ENCODE measurements at places on chromosomes 1 and 21.

DNA sequence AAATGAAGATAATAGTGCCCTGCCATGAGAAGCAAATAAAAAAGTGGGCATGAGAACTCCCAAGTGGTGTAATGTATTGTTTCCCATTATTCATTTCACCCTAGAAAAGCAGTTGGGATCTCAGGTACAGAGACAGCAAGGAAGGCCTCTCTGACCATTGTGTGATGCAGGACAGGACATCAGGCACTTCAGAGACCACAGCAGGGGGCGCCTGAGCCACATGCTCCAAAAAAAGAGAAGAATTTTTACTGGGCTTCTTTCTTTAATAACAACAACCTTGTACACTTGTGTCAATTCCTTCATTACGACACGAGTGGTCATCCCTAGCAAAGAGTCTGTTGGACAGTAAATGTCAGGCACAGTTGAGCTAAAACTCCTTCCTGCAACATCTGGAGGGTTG lies 533.3 kb downstream of the OMA1 start:
- no peak for DNase-seq

GRCh38 chr1:113975211-113975895 lies 3.9 kb upstream of the OLFML3 start:
- DNase-seq = peak; percentile 37

DNA sequence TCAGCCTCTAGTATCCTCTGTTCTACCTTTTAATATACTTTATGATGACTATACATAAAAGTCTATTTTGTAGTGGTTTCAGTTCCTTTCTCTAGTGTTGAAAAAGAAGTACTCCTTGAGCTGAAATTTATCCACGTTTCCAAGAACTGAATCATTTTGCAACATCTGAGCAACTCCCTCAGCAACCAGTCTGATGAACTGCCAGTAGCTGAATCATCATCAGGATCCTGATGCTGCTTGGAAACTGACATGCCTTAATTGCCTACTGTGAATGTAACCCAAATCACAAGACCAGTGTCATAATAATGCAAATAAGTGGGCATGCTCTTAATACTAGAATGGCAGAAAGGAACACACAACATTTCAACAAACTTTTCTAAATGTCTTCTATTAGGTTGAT lies 103.3 kb downstream of the CYYR1 start:
- peak; percentile 81 for DNase-seq

GRCh38 chr1:63665824-63666223 lies 72.6 kb downstream of the PGM1 start:
- no peak for DNase-seq

GRCh38 chr1:67540733-67541125 lies 110.5 kb upstream of the SERBP1 start:
- DNase-seq = no peak

DNA sequence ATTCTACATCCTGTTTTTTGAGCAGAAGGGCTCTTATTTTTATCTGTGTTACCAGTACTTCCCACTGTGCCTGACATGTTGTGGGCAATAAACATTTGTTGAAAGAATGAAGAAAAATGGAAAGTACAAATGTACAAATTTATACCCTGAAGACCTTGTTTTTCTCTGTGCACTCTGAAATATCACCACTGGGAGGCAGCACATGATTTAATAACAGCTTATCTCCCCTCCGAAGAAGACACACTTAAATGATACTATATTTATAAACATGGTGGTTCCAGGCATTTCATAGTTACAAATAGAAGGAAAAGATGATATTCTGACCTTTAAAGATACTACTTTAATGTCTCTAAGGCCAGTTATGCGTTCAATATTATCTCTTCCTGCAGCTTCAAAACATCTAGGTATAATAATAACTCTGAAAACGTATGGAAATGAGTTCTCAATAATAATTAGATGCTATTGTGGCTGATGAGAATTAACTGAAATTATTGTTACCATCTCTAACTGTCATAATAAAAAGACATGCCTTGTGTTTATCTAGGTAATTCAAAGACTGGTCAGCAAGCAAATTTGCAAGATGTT lies 12.8 kb downstream of the DYNLT5 start:
- DNase-seq = no peak

DNA sequence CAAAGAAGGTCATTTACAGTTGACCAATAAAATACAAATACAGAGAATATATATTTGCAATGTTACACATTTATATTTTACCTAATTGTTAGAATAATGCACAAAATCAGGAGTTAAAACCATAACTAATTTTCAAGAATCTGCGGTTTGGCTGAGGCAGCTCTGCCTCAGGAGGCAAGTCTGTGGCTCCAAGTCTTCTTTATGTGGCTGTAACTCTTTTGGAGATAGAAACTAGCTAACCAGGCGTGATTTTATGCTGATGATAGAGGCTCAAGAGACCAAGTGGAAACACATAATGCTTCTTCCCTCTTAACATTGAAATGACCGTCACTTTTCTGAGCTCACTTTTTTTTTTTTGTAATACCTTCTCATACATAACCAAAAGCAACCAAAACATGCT lies 744.7 kb upstream of the CXADR start:
- no peak for DNase-seq

GRCh38 chr1:156123356-156124196 lies 9.1 kb downstream of the LMNA start:
- DNase-seq = peak; percentile 93

DNA sequence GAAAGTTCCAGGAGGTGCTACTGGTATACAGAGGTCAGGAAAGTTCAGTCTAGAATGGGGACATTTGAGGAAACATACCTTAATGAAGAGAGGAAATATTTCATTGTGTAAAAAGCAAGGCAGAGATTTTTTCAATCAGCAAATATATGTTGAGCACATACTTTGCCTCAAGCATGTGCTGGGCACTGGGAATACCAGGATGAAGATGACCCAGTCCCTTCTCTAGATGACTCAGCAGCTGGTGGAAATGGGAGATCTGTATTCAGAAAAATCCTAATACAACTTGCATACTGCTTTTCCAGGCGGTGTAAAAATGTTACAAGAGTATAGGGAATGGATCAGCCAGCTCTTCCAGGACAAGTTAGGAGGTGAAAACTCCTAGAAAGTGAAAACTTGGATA lies 229.3 kb downstream of the FGGY start:
- no peak for DNase-seq

GRCh38 chr1:241730031-241730430 lies 78.0 kb downstream of the WDR64 start:
- no peak for DNase-seq

DNA sequence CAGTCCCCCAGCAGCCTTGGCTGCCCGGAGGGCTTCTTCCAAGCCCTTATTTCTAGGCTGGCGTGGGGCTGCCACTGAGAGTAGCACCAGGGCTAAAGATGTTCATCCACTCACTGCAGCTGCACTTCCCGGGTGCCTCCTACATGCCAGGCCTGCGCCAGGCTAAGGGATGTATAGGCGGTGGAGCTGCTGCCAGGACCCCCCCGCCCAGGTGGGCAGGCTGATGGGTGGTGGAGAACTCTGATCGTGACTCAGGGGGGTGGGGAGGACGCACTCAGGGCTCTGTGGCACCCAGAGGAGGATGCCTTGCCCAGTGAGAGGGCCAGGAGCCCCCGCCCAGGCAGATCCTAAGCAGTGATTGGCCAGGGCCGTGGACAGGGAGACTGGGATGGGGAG lies 34.1 kb downstream of the CFAP74 start:
- no peak for DNase-seq

GRCh38 chr1:24711329-24711728 lies 33.9 kb upstream of the CLIC4 start:
- DNase-seq = no peak

GRCh38 chr1:39398278-39399021 lies 93.0 kb upstream of the BMP8A start:
- DNase-seq = peak; percentile 94

DNA sequence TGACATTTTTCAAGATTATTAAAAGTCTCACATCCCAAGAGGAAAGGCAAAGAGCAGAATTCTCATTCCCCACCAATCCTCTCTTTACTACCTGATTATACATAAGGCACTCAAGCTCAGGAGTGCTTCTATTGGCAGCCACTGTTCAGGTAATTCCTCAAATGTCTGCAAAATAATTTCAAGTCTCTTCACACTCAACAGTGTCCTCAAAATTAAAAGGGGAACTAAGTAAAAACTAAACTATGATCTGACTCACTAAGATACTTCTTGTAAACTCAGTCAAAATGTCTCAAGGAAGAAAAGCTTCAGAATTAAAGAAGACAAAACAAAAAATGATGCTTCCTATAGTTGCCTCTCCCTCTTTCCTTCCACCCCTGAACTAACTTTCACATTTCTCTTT lies 135.6 kb downstream of the GPATCH2 start:
- DNase-seq = no peak

DNA sequence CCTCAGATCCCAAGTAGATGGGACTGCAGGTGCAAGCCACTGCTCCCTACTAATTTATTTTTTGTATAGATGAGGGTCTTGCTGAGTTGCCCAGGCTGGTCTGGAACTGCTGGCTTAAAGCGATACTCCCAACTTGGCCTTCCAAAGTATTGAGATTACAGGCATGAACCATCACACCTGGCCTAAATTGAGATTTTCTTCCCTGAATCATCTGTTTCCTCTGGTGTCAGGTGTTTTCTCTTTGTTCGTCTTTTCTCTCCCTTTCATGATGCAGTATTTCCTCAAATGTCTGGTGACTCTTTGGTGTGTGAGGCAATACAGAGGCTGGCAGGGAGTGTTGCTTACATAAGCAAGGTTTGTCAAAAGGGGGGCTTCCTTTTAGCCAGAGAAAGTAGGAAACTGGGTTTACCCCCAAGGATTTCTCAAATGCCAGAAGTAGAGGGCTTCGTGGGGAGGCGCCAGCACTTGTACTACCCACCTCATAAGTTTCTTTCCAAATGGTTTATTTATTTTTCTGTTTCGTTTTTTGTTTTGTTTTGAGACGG lies 27.6 kb downstream of the CLDN14 start:
- DNase-seq = no peak

DNA sequence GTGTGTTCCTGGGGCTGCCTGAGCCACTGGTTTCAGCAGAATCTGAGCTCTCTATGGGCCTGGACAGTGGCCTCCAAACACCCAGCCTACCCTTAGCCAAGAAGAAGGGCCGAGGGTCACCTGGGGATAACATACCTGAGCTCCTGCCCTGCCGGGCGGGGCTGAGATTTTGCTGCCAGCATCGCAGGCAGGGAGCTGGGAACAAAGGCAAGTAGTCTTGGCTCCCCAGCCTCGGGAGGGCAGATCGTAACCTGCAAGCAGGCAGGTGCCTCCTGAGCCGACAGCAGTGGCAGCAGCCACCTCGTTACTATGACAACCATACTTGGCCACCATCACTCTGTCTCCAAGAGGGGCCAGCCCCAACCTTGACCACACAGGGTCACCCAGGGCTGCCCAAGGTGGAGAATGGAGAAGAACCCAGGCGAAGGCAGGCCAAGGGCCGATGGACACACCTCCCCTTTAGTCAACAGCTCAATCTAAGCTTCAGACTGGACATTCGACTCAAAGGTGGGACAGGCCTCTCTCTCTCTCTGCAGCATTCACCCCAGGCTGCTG lies 54.6 kb downstream of the TOMM20 start:
- no peak for DNase-seq

DNA sequence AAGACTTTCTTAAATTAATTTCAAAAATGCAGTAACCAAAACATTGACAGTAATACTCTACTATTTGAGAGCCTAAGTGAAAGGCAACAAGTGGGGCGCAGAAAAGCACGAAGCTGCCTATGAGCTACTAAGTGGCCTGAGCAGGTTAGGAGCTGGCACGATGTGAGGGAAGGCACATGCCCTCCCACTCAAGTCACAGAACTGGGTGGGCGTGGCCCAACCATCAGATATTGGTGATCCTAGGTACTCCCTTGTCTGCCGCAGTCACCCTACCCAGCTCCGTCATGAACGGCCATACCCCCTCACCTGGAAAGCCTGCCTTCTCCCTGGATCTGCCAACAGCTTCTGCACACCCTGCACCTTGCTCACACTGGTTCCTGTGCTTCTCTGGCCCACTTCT lies 40.8 kb downstream of the SSBP3 start:
- no peak for DNase-seq

- DNase-seq = no peak
These were observed 11.2 kb upstream of the FMOD start for GRCh38 chr1:203361945-203362719.

DNA sequence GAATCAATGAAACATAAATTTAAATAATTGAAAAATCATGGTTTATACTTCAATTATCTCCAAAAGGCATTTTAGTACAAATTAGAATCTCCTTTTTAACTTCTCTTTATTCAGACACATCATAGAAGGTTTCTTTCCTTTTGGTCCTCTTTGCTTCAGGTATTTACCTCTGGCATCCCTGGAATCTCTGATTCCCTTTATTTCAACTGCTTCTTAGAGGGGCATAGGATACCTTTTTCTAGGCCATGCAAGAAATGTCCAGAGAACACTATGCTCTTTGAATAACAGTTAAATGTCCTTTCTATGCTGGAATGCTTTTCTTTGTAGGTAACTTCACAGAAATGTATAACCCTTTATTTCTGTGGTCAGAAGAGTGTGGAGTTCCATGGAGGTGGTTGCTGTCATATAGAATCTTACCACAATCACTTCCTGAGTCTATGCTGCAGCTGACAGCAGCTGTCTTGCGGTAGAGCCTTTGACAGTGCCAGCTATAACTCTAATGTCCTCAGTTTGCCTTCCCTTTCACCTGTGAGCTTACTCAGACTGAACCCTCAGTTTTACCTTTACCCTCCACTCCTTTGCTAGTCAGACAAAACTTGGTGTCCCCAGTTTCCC lies 8.6 kb downstream of the LAMC2 start:
- no peak for DNase-seq

DNA sequence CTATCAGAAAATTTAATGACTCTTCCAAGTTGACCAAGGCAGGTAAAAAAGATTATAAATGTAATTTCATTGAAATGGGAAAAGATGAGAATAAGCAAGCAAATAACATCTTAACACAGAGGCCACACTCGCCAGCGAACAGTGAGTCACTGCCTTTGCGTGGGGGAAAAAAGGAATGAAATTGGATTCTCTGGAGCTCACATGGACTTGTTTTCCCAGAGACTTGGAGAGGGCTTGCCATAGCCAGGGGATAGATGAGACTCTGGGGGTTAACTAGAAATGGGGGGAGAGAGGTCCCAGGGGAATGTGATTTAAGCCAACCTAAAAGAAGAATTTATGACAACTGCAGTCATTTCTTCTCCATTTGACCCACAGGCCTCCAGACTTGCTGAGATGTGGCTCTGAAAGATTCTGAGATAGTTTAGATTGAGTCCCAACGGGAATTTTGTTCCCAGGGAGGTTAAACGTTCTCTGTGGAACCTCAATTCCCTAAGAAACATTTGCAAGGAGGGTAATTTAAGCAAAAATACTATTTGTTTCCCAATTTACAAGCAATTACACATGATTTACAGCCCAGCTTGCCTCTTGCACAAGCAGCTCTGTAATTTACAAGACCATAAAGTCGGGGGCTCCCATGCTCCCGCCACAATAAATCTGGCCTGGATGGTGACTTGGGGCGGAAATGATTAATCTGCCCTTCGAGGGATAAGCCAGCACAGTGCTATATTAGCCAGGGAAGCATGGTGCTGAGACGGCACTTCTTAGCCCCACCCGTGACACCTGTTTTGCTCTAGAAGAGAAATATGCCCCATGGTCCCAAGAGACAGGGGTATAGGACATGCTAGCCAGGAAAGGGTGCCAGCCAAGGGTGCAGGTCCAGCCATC lies 68.8 kb downstream of the GRIK3 start:
- no peak for DNase-seq
